RPMI8226 (cell line): ENCODE measurements at places on chromosomes 4 and X.

DNA sequence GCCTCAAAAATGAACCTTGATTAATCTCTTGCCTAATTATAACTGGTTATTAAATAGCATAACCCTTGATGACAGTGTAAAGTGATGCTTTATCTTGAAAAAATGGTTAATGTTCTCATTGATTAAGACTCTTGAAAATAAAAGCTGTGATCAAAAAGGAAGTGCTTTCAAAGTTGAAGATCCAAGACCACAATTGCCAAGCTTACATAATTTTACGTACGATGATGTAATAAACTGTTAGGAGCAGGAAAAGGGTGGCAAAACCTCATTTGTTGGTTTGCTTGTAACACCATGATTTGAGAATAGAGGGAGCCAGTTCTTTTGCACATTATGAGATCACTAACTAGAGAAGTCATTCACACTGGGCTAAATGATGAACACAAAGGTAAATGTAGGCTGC, 322.2 kb downstream of the ADGRL3 start:
- no peak for DNase-seq

DNA sequence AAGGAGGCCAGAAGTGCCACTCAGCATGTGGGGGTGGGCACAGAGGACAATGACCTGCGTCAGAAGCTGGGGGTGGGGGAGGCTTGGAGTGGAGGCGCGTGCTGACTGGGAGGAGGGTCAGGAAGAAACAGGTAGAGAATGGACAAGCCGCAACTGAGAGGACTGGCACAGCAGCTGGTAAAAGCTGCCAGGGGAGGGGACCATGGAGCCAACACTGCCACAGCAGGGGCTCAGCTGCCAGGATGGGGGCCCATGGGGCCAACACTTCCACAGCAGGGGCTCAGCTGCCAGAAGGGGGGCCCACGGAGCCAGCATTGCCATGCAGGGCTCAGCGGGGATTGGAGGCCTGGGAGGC, 19.1 kb downstream of the RNF212 start:
- DNase-seq: no peak

GRCh38 chrX:1667566-1667965, 52.7 kb downstream of the ASMT start:
- no peak for DNase-seq

DNA sequence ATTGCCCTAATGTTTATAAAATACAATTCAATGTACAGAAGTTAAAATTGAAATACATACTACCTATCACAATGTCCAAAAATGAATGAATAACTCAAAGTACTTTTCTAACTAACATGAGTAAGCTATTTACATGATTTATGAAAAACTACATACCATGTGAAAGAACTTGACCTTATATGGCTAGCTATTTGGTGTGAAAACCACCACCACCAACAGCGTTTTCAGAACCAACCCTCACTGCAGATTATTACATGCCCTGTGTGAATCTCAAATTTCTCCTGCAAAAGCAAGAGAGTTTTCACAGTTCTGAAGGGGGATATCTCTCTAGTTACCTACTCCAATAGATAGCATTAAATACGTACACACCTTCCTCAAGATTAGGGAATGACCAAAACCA, 198.5 kb downstream of the SPATA18 start:
- no peak for DNase-seq

- DNase-seq: no peak
Measured at GRCh38 chr4:96315815-96316214, 475.9 kb downstream of the PDHA2 start.

DNA sequence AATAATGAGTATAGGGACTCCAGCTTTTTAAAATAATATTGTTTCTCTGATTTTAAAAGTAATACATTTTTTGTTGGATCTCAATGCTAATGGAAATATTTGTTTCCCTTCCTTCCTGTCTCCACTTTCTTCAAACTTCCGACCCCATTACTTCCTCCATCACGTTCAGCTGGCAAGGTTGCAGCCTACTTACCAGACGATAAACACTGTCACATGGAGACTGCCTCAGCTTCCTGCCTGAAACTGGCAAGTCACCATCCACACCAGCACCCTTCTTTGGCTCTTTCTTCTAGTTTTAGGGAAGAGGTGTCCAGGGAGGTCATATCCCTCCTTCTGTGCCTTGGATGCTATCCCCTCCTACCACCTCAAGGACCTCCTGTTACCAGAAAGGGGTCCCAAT, 3.4 kb upstream of the INTU start:
- DNase-seq: no peak
